ENCODE measurements at places on chromosomes 7 and 10. TPM values are rescaled to one million over a fixed set of nuclear protein-coding genes. Genes with fewer than 3 reads are reported as not detected.
A peak's percentile ranks its signal among the peaks of the same experiment; 100 is the strongest.

- peak; percentile 45 for DNase-seq
- H3K27me3 ChIP-seq: peaks cover 100% of the 10 kb centered on the region
- H3K4me3 ChIP-seq: no peak overlapping the region
- peaks cover 11% of the 10 kb centered on the region for H3K4me1 ChIP-seq
- H3K36me3 ChIP-seq: no peaks in the 10 kb centered on the region
Measured at GRCh38 chr7:27237735-27238334, 4.8 kb upstream of the EVX1 start.

- DNase-seq: peak; percentile 67
- H3K4me1 ChIP-seq: no peaks in the 10 kb centered on the region
- no peak overlapping the region for H3K27ac ChIP-seq
- no peak overlapping the region for H3K4me3 ChIP-seq
Measured at GRCh38 chr10:96416643-96417042, 57.8 kb upstream of the OPALIN start.

The GPR141 gene
- total RNA-seq: 0.51 TPM

- H3K27ac ChIP-seq: no peak overlapping the region
- no peaks in the 10 kb centered on the region for H3K36me3 ChIP-seq
- no peak for DNase-seq
- no peak overlapping the region for H3K4me3 ChIP-seq
Measured at GRCh38 chr10:90143937-90144336, 442.5 kb downstream of the KIF20B start.

GRCh38 chr10:133123050-133123745, 35.5 kb downstream of the ADGRA1 start:
- H3K36me3 ChIP-seq: no peaks in the 10 kb centered on the region
- H3K4me1 ChIP-seq: no peaks in the 10 kb centered on the region
- DNase-seq: no peak
- H3K27ac ChIP-seq: no peak overlapping the region
- peaks cover 11% of the 10 kb centered on the region for H3K27me3 ChIP-seq

DNA sequence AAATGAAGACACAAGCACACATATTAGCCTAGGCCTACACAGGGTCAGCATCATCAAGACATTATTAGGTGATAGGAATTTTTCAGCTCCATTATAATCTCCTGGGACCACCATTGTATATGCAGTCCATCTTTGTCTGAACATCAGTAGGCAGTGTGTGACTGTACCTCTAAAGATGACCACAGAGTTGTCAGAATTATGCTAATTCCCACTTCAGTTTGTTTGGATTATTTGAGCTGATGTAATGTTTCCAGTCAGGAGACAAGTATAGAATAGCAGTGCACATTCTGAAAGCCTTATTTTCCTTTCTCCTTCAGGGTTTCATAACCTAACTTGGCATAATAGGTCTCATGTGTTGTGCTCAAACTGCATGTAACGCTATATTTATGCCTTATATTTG, 306.4 kb downstream of the NXPH1 start:
- no peak for DNase-seq
- H3K4me3 ChIP-seq: no peak overlapping the region
- no peaks in the 10 kb centered on the region for H3K36me3 ChIP-seq

- no peaks in the 10 kb centered on the region for H3K27me3 ChIP-seq
- no peak overlapping the region for H3K27ac ChIP-seq
- no peak overlapping the region for H3K4me3 ChIP-seq
- no peaks in the 10 kb centered on the region for H3K36me3 ChIP-seq
Measured at GRCh38 chr10:83995738-83996331, 143.5 kb upstream of the GHITM start.
